ENCODE measurements at places on chromosomes 1 and 21. TPM values are rescaled to one million over a fixed set of nuclear protein-coding genes. Genes with fewer than 3 reads are reported as not detected.
A peak's percentile ranks its signal among the peaks of the same experiment; 100 is the strongest.

Gene CD1C
- total RNA-seq: 7.1 TPM

GRCh38 chr1:212067787-212068186 lies 32.2 kb downstream of the DTL start:
- no peak for DNase-seq

Gene PAPPA2
- total RNA-seq: 0.55 TPM

Gene MYOM3
- total RNA-seq: 0.60 TPM

GRCh38 chr1:18643154-18644012 lies 12.7 kb downstream of the PAX7 start:
- no peak for DNase-seq

Gene CFH
- 34.1 TPM for total RNA-seq

DNA sequence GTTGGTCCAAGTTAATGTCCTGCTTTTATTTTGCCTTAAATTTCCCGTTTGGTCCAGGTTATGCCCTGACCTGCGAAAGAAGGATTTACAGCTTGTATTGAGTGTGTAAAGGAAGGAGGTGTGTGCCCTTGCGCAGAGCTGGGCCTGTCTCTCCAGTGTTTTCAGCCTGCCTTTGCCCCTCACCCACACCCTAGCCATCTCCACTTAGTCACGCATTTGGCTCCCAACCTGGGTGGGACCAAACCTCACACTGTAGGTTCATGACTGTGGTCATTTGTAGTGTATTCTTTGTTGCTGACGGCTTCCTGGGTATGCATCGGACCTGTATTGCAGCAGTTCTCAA lies 572 bp upstream of the SRSF10 start:
- peak; percentile 21 for DNase-seq

DNA sequence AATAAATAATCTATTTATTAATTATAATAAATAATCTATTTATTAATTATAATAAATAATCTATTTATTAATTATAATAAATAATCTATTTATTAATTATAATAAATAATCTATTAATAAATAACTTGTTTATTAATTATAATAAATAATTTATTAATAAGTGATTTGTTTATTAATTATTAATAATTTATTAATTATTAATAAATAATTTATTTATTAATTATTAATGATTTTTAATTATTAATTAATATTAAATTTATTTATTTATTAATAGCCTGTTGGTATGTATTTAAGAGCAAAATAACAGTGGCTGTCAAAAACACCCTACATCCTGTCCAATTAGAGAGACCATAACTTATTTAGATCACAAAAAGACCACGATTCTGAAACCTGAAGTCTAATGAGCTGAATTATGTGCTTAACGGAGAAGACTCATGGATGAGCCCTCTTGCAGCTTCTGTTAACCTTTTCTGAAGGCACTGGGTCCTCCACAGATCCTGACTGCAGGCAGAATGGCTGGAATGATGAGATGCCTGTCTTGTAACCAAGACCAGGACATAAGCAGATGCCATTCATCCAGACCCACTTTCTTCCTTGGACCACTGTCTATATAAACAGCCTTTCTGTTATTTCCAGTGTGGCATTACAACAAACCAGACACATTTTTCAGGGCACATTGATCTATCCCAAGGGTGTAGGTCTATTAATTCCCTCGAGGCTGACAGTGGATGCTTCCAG lies 134.2 kb downstream of the SETD4 start:
- no peak for DNase-seq

Gene GJA9
- 0.41 TPM for total RNA-seq

Gene ANGPTL7
- not detected for total RNA-seq

Gene WNT3A
- total RNA-seq: not detected

DNA sequence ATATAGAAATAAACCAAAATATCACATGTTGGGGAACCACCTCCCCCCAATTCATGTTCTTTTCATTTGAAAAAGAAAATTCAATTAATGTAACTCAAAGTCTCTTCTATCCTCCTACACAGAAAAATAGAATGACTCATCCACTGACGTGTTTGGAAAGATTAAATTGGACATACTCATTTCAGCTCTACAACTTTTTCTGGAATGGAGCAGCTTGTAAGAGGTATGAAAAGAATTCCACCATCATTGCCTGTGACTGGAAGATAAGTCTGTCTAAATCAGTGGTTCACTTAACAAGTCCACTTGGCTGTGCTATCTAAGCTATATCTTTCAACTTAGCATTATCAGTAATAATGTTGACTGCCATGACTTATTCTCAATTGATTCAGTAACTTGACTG lies 702.3 kb downstream of the BRINP3 start:
- DNase-seq: no peak

Gene LMO4
- 8.4 TPM for total RNA-seq

DNA sequence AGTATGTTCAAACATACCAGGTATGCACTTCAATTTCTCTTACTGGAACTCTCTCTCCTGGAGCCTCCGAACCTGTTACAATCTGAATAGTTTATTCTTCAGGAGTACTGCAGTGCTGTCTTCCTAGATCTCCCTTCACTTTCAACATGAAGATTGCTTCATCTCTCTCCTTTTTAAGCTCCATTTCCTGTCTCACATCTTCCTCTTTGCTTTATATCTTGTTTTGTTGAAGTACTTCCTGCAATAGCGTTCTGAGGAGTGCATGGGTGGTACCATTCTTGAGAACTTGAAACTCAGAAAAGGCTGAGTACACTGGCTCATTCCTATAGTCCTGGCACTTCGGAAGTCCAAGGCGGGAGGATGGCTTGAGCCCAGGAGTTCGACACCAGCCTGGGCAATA lies 15.7 kb upstream of the C1orf146 start:
- no peak for DNase-seq

Gene TMPRSS15
- total RNA-seq: not detected

- DNase-seq: no peak
Measured at GRCh38 chr1:5565281-5566125, 426.7 kb downstream of the NPHP4 start.

DNA sequence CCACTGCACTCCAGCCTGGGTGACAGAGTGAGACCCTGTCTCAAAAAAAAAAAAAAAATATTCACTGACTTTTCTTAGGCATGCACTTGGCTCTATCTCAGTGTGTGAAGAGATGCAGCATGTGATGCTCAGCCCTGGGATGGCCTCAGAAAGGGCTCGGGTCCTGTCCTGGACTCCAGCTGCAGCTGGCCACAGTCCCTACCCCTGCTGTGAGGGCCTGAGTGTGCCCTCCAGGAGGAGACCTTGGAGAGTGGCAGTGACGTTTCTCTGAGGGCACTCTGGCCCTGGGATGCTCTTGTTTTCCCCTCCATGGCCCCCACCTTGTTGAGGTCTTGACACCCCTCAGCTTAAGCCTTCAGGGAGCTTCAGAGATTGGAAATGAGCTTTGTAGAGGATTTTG lies 81.9 kb upstream of the POU3F1 start:
- DNase-seq: no peak

Gene RNU1-2
- under 0.01 TPM for total RNA-seq

Gene TDRD5
- total RNA-seq: 0.64 TPM

DNA sequence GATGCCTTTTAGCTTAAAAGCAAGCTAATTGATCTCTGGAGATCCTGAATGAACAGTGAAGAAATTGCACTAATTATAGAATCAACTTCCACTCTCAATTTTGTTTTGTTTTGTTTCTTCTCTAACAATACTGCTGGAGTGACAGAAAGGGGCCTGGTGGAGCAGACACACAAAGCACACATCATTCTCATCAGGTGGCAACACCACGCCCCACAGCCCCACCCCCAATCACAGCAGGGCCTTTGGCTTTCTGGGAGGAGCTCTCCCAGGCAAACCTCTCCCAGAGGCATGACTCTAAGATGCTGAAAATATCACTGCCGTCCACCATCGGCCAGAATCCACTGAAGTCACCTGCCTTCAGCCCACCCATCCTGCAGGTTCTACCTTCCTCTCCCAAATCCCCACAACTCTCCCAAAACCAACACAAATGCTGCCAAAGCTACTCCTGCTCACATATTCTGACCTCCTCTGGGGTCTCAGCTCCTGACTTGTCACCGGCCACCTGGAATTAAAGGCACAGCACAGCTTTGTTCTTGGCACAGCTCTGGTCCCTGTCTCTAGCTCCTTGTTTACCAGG lies 120.7 kb downstream of the GRIK3 start:
- DNase-seq: no peak

Gene EFCAB7
- total RNA-seq: 3.8 TPM

DNA sequence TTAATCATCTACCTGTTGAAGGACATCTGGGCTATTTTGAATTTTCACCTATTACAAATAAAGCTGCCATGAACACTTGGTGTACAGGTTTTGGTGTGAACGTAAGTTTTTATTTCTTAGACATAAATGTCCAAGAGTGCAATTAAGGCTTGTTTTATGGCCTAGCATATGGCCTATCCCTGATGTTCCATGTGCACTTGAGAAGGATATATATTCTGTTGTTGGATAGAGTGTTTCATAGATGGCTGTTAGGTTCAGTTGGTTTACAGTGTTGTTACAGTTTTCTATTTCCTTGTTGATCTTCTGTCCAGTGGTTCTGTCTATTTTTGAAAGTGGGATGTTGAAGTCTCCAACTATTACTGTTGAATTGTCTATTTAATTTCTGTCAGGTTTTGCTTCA lies 61.2 kb upstream of the NFASC start:
- no peak for DNase-seq

Gene IGSF9
- total RNA-seq: 88.8 TPM

GRCh38 chr1:41200728-41201127 lies 41.4 kb downstream of the SCMH1 start:
- no peak for DNase-seq

DNA sequence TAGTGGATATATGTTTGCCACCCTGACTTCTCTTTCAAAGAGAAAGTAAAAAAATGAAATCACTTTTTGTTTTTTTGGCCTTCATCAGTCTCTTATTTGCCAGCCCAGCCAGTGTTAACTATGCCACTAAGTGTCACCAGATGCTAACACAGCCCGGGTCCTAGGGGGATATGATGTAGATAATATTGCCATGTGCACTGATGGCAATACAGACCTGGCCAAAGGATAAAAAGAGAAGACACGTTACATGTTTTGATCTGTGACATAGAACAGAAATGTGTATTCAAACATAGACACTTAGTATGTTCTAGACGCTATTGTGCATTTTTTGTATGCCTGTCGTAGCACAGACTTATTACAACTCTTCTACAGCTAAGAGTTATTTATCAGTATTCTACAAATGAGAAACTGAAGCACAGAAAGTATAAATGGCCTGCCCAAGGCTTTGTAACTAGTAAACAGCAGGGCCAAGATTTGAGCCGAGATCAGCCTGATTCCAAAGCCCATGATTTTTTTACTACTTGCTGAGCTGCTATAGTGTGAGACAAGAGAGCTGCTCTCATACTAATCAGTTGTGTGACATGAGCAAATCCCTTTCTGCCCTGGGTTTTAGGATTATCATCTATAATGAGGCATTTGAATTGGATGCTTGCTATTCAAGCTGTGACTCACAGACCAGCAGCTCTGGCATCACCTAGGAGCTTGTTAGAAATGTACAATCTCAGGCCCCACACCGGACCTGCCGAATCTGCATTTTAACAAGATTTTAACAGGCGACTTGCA lies 6.3 kb downstream of the LRRC53 start:
- no peak for DNase-seq

DNA sequence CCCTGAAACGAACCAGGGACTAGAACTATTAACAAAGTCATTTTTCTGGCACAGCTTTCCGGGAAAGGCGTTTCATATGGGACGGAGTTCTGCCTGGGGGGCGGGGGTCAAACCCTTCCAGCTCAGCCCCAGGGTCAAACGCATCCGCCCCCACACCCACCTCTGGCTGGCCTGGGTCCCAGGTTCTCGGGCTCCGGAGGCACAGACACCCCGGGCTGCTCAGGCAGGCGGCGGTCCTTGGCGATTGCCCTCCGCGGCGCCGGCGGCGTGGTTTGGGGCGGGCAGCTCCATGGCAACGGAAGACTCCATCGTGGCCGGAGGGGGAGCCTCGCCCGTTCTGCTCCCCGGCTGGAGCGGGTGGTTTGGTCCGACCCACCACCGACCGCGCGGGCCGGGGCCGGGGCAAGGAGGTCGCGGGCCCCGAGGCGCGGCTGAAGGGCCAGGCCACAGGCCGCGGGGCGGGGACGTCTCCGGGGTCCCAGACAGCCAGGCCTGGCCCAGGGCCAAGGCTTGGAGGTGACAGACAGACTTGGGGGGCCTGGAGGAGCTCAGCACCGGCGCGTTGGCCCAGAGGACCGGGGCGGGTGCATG lies at the start of gene CFAP74:
TSS of gene CFAP74 (minus strand) at position 246 of the 591 bp plus-strand sequence. CDS start 12,830 bp downstream, outside the sequence.
- no peak for DNase-seq

GRCh38 chr21:36990508-36991205 lies 15.8 kb upstream of the RIPPLY3 start:
- DNase-seq: no peak

DNA sequence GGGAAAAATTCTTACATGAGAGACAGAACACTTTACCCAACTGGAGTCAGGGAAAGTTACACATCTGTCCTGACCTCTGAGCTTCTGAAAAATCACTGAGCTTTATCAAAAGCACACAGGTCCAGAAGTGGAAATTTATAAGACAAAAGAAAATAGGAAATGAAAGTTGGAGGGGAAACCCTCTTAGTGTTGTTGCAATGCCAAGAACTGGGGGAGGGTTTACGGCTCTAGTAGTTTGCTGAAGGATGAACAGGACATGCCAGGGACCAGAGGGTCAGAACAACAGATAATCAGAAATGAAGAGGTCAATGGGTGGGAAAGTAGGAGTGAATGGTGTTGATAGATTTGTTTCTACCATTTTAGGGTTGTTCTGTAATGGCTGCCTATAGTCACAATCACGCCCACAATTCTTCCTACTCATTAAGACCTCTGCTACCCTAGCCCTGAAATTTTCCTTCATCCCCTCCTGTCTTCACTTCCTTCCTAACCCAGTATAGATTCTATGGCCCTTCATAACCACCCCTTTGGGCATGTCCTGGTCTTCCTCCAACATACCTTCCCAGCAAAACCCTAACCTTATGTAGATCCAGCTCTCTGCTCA lies 30.3 kb upstream of the FMOD start:
- DNase-seq: no peak

- DNase-seq: no peak
Measured at GRCh38 chr1:176638713-176639526, 175.9 kb downstream of the PAPPA2 start.

Gene MAP3K21
- 20.5 TPM for total RNA-seq

DNA sequence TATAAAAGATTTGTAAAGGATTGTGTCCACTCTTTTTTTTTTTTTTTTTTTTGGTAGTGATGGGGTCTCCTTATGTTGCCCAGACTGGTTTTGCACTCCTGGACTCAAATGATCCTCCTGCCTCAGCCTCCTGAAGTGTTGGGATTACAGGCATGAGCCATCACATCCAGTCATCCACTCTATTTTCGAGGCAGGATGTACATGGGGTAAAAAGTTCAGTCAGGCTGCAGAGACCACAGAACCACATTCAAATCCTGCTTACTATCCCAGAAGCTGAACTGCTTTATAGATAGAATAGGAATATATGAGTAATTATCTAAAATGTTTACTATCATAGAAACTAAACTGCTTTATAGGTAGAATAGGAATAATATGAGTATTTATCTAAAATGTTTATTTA lies 26.0 kb upstream of the KCNK2 start:
- DNase-seq: no peak

DNA sequence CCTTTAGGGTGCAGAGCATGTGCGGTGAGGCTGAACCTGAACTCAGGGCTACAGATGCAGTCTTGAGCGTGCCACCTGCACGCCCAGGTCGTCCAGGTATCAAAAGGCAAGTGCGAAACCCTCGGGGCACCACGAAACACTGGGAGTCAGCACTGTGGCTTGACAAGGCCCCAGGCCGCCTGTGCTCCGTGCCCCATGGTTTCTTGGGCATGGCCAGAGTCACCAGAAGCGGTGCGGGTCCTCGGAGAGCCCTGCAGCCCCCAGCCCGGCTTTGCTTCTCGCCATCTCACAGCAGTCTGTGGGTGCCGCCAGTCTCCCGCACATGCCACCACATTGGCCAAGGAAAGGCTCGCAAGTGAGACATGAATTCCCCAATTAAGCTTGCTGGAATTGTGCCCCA lies 117.3 kb downstream of the PGBD5 start:
- no peak for DNase-seq

Gene FCRL1
- total RNA-seq: 6.4 TPM

Gene THRAP3
- total RNA-seq: 57.2 TPM

Gene FMN2
- 35.5 TPM for total RNA-seq

Measured in transverse colon (tissue), 4 donors.